ENCODE measurements at places on chromosomes 13 and 19.

GRCh38 chr19:13461536-13461935 is 44.7 kb downstream of the CACNA1A start:
- no peak for DNase-seq

- peak; percentile 70 for DNase-seq
These were observed 59.0 kb downstream of the PTPRS start for GRCh38 chr19:5281588-5281987.

DNA sequence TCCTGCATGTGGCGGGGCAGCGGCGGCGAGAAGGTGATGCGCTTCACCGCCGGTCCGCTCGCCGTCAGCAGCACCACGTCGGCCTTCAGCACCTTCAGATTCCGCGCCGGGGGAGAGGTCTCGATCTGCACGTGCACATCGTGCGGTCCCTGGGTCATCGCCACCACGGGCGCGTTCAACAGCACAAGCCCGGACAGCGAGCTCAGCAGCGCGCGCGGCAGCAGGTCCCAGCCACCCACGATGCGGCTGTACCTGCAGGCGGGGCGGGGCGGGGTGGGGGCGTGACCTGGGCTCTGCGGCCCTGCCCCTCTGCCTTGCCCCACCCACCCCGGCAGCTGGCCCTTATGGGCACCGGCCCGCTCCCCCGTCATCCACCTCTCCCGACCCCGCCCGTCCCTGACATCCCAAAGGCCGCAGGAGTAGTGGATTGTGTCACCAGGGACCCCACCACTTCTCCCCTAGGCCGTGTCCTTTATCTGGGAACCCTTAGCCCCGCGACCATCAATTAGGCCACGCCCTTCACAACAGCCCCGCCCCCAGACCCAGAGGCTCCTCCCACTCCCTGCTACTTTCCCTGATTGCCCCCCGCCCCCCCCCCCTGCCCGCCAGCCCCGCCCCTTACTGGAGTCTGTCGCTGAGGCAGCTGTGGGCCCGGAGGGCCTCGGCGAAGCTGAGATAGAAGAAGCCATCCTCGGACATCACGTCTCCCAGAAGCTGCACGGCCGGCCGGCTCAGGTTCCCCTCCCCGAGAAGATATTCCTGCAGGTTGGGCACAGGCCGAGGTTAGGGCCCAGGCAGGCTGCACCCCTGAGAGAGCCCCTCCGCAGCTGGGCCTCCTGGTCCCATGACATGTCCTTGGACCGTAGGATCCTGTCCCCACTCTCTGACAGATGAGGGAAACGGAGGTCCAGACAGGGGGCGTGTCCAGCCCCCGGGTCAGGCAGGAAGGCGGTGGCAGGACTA is 6.1 kb downstream of the IL4I1 start:
- peak; percentile 62 for DNase-seq

DNA sequence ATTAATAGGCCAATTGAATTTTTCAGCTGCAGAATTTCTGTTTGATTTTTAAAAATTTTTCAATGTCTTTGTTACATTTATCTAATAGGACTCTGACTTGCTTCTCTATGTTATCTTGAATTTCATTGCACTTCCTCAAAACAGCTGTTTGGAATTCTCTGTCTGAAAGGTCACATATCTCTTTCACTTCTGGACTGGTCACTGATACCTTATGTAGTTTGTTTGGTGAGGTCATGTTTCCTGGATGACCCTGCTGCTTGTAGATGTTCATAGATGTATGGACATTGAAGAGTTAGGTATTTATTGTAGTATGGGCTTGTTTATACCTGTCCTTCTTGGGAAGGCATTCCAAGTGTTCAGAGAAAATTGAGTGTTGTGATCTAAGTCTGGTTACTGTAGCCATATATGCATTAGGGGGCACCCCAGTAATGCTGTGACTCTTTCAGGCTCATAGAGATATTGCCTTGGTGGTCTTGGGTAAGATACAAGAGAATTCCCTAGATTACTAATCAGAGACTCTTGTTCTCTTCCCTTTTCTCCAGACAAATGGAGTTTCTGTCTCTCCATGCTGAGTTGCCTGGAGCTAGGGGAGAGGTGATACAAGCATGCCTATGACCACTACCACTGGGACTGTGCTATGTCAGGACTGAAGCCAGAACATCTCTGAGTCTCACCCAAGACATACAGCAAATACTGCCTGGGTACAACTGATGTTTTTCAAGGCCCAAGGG is 27.8 kb downstream of the RFC3 start:
- DNase-seq = no peak

DNA sequence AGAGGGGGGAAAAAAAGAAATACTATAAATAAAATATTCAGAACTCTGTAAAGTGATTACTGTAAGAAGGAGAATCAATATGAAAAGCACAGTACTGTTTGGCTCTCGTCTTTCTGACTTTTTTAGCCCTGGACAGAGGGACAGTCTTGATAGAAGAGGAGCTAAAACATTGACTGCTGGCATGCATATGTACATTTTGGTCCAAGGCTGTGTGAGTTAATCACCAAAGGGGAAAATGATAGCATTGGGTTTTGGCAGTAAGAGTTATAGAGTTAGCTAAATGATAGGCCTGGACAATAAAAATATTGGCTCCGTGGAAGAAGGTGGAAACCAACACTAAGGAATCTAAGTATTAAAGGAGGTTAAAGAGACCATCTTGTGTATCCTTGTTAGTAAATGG is 50.3 kb downstream of the RAP2A start:
- DNase-seq = no peak

DNA sequence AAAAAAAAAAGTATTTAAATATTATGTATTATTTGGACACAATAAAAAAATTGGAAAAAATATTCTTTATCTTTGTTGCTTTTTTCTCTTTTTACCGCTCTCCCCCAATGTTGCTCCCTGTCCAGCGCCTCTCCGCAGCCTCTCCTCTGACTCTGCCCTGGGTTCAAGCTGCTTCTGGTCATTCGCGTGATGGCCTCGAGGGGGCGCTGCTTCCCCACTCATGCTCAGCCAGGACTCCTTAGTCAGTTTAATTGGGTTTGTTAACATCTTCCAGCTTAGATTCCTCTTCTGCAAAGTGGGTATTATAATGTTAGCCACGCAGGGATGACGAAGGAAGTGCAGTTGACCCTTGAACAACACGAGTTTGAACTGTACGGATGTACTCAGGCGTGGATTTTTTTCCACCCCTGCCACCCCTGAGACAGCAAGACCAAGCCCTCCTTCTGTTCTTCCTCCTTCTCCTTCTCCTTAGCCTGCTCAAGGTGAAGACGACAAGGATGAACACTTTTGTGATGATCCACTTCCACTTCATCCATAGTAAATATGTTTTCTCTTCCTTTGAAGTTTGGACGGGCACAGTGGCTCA is 4.9 kb upstream of the NWD1 start:
- peak; percentile 42 for DNase-seq

DNA sequence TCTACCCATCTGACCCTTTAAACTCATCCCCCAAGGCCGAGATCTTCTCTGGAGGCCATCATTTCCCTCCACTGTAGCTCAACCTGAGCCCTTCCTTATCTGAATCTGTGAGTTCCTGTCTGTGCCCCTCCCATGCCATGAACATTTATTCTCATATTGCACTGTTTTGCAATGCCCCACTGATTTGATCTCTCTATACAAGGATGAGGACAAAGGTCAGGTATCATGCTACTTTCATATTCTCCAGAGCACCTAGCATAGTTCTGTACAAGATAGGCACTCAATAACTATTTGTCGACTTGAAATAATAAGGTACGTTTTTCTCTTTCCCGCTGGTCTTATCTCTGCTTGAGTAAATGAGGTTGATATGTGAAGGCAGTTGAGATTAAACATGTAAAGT is 135.5 kb downstream of the KLF5 start:
- no peak for DNase-seq

DNA sequence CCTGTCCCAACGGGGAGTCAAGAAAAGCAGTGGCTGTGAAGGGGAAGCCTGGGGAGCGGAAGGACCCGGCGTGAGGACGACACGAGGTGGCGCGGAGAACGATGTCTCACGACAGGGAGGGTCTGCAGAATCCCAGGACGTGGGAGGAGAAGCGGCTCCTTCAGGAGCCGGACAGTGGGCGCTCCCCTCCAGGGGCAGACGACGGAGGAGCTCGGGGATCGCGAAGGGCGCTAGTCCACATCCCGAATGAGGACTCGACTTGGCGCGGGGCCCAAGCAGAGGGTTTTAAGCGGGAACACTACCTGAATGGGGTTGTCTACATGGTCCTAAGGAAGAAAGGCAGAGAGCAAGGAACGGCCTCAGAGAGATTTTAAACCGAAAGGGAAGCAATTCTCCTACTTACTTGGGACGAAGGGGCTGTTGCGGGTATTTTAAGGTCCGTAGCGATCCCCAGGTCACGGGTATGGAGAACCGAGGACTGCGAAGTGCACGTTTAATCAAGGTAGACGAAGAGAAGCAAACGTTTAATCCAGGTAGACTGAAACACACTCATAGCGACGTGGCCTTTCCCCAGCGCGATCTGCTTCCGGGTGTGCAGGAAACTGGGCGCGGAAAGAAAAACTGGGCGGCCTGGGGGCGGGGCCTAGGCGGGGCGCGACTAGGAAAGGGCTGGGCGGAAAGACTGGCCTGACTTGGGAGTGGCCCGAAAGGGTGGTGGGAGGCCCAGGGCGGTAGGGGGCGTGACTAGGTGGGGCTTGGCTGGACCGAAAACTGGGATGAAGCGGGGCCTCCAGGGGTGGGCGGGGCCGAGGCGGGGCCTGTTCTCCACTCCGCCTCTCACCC is at the start of gene ZNF841:
Gene ZNF841, minus strand, starts transcription at position 594 of the 843 bp plus-strand sequence. CDS start 10,964 bp downstream, outside the sequence.
- DNase-seq = peak; percentile 97

GRCh38 chr19:15475611-15476010 is 3.7 kb downstream of the PGLYRP2 start:
- no peak for DNase-seq

DNA sequence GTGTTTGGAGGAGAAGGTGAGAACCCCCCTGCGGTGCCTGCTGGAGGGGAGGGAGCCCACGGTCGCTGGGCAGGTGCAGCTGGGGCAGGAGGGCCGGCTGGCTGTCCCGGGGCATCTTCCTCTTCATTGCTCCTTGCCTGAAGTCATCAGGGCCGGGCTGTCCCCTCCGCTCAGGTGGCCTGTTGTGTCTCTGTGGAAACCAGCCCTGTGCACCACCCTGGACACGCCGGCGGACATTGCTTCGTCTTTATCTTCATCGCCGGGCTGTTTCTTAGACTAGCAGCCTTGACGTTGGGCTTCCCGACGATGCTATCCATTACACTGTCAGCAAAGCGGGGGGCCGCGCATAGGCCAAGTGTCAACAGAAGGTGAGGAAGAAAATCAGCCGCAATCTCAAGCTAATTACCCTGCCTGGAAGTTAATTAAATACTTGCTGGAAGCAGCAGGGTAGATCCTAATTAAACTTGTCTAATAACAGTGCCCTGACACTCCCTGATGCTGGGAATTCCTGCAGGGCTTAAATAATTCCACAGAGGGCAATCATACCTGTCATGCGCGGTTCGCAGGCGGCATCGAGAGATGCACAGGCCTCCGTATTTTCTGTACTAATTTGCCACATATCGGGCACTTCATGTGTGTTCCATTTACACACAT is 111.4 kb upstream of the SOX1 start:
- DNase-seq = peak; percentile 2

GRCh38 chr13:40897053-40897452 is 107.6 kb downstream of the SLC25A15 start:
- DNase-seq = no peak

GRCh38 chr13:78779608-78780007 is 120.7 kb upstream of the OBI1 start:
- DNase-seq = no peak

GRCh38 chr19:45821103-45821521 is 6.0 kb upstream of the RSPH6A start:
- DNase-seq = no peak

GRCh38 chr19:30163663-30164062 is 208.5 kb upstream of the ZNF536 start:
- DNase-seq = no peak

DNA sequence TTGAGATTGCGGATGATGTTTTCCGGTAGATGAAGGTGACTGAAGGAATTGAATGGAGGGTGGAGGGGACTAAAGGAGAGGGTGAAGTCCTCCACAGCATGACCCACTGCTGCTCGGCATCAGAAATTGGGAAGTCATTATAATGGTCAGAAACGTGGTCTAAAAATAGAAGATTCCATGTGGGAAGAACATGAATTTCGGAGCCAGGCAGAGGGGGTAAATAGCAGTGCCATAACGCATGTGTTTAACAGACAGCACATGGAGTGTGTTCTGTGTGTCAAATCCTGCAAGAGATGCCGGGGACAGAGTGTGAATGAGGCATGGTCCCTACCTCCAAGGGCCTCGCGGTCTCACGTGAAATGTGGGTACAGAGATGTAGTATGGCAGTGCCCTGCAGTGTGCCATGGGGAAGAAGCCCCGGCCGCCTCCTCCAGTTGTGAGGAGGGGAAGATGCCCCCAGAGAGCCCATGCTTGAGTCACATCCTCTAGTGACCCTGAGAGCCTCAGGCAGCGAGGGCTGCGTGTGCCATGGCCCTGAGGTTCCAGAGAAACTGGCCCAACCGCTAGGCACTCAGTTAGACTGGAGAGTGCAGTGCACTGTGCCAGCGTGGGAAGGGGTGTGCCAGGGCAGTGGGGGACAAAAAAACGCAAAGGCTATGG is 106.1 kb downstream of the COL4A2 start:
- no peak for DNase-seq

DNA sequence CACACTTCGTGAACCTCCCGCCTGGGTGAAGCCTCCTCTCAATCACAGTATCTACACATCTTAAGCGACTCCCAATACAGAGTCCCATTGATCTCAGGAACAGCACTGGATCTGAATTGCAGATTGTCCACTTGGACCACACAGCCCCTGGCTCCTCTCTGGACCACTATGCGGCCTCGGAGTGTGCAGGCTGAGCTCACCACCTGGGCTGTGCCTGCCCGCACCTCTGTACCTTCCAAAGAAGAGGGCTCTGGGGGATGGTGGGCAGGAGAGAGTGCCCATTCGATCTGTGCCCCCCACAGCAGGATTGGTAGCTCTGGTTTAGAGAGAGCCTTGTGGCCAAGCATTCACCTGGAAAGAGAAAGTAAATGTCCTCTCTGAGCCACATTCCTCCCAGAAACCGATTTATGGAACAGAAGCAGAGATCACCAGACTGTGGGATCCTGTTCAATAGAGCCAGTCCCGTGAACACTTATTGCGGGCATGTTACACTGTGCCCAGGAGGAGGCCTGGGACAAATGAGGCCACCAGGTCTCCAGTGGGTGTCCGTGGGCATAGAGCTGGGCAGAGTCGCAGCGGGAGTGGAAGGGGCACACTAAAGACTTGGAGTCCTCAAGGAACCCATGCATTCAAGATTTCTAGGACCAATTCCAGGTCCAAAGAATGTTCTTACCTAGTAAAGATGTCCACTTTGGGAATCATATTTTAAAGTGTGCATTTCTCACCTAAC is 141.6 kb upstream of the SOX1 start:
- no peak for DNase-seq
